ENCODE measurements at places on chromosomes 4 and X.

- DNase-seq, result peak; percentile 37
Measured at GRCh38 chrX:47650164-47651042, at the start of gene ELK1. TSS of gene ELK1 (minus strand) at chrX:47650563. CDS start at chrX:47641441, 9,122 bp downstream.

DNA sequence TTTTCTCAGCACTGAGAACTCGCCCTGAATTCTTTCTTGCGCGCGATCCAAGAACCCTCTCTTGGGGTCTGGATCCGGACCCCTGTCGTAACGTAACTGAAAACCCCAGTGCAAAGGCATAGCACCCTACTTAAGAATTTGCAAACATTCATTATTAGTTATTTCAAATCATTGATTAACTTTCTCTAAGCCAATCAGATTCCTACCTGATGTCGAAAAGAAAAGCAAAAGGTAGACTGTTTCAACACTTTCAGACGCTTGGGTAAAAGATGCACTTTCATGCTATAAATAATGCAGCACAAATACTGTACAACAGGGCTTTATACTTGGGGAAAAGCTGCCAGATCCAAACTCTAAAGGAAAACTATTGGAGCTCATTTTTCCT lies 817 bp upstream of the WDR19 start:
- no peak for DNase-seq

GRCh38 chr4:95580226-95580625 lies 31.5 kb upstream of the UNC5C start:
- no peak for DNase-seq

DNA sequence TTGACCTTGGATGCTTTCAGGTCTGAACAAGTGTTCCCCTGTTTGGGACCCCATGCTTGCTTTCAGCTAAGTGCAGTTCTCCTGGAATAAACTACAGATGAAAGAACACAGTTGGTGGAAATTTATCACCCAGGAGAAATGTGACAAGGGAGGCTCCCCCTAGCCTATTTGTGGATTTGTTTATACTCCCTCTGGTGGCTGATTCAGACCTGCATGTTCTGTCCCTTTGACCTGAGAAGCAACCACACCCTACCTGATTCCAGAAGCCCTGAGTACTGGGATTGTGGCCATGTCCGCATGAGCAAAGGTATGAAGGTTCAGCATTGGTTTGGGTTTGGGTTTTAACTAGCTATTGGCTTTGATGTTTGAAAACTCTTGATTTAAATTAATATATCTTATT lies 440.9 kb downstream of the MID1IP1 start:
- no peak for DNase-seq

DNA sequence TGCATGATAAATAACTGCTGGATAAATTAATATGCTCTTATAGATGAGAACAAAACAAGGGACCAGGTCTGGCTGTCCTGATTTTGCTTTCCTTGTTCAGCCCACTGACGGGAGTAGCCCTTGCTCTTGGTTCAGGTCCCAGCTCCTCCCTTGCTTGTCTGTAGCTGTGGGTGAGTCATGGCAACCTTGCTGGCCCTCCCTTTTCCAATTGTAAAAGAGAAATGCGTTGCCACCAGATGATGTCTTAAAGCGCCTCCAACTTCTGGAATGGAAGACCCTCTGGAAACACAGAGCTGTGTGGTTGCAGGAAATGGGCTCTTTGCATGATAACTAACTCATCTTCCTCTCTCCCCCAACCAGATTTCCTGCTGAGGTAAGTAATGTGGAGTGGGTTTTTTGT lies 171.4 kb downstream of the AASDH start:
- DNase-seq, result no peak

GRCh38 chrX:55794405-55794804 lies 76.9 kb downstream of the RRAGB start:
- no peak for DNase-seq

- no peak for DNase-seq
Measured at GRCh38 chr4:94447754-94448411, 3.9 kb upstream of the PDLIM5 start.

DNA sequence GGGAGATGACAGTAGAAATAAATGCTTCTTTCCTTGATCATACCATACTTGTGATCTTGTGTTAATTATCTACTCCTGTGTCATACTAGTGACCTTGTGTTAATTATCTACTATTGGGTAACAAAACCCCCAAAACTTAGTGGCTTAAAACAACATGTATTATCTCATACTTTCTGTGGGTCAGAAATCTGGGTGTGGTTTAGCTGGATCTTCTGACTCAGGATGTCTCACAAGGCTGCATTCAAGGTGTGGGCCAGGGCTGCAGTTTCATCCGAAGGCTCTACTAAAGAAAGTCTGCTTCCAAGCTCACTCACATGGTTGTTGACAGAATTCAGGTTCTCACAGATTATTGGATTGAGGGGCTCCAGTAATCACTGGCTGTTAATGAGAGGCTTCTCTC lies 70.3 kb upstream of the NDP start:
- DNase-seq, result no peak

- no peak for DNase-seq
Measured at GRCh38 chr4:10129196-10130177, 12.9 kb upstream of the WDR1 start.

GRCh38 chr4:143353797-143354196 lies 17.1 kb downstream of the GAB1 start:
- DNase-seq, result no peak

DNA sequence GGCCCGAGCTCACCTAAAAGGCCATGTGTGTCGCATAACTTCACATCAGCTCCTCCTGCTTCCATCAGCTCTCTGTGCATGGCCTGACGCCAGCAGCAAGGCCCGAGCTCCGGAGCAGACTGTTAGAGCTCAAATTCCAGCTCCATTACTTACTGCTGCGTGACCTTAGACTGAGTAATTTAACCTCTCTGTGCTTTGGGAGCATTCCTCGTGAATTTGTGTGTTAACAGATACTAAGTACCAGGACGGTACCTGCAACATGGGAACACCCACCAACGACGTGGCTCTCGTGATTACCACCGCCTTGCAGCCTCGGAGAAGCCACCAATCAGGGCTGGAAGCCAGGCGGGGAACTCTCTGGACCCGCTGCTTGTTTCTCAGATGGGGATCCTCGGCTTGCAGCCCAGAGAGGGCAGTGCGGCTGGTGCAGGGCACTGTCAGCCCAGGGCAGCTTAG lies 12.9 kb downstream of the LETM1 start:
- DNase-seq, result no peak

DNA sequence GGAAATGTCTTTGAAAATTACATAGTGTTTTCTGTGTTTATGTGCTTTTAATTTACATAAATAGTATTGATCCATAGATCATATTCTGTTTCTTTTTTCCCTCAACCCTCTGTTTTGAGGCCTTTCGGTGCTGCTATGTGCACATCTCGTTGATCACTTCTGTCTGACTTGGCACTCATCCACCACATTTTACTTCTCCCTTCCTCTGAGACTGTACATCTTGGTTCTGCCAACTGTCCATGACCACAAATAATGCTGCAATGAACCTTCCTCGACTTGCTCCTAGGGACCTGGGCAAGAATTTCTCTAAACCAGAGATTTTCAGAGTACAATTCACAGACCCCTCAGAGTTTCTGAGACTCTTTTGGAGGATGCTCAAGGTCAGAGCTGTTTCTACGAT lies 74.4 kb downstream of the RTL5 start:
- DNase-seq, result no peak

- DNase-seq, result no peak
Measured at GRCh38 chr4:22237846-22238494, 277.9 kb downstream of the ADGRA3 start.

DNA sequence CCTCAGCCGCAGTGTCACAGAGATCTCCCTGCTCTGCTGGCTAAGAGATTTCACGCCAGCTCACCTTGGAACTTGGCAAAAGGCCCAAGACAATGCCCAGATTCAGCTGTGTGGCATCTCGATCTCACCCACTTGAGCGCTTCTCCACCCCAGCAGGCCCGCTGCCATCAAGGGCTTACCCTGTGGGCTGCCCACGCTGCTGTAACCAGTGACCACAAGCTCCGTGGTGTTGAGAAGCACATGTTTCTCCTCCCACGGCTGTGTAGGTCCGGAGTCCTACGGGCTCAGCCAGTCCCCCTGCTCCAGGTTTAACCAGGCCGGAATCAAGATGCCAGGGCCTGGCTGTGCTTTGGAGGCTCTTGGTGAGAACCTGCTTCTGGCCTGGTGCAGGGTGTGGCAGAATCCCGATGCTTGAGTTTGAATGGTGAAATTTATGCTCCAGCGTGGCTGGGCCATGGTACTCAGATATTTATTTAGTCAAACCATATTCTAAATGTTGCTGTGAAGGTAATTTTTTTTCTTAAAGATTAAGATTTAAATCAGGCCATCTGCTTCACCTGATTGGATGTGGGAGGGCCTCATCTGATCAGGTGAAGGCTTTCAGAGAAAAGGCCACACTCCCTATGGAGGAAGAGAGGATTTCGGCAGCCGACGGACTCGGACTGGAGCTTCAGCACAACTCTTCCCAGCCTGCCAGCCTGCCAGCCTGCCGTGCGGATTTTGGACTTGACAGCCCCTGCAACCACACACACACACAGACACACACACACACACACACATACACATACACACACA lies 24.8 kb upstream of the ADRA2C start:
- no peak for DNase-seq

GRCh38 chrX:17738737-17739535 lies 1.6 kb downstream of the SCML1 start:
- DNase-seq, result no peak

DNA sequence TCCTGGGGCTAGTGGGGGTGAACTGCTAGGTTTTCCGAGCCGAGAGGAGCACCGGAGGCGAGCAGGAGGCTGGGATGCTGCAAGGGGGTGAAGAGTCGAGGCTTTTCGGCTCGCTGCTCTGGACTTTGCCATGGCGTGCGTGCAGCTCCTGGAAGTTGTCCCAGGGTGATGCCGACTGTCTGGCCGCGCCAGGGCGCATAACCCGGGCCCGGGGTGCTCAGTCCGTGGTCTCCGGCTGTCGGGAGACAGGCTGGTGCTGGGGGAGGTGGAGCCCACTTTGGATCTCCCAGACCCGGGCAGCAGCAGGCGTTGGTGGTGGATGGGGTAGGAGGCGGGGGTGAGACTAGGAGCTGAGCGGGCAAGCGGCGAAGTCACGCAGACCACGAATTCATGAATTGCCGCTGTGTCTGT lies 793 bp downstream of the GRIA3 start:
- no peak for DNase-seq

GRCh38 chrX:40140706-40141499 lies 43.1 kb upstream of the BCOR start:
- DNase-seq, result no peak

GRCh38 chr4:153464068-153464467 lies 2.1 kb upstream of the TMEM131L start:
- DNase-seq, result no peak

GRCh38 chrX:134544135-134544512 lies 84.2 kb downstream of the HPRT1 start:
- no peak for DNase-seq

GRCh38 chr4:8148785-8149435 lies 9.7 kb downstream of the ABLIM2 start:
- DNase-seq, result no peak

- no peak for DNase-seq
Measured at GRCh38 chr4:8136972-8137710, 21.5 kb downstream of the ABLIM2 start.

DNA sequence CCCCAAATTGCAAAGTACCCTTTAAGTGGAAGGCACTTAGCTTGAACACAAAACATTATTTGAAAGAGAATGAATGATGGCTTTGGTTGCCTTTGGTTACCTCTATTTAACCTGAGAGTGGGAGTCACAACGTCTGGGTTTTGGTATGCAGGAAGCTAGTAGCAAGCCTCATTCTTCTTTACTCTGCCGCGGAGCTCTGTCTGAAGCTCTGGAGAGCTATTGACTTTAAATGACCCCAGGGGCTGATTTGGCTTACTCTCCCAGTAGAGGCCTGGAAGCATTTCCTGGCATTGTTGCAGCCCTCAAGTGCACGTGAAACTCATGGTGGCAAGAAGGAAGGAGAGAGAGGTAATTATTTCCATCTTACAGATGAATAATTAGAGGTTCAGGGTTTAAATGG lies 81.8 kb upstream of the MAGEA4 start:
- DNase-seq, result no peak

- no peak for DNase-seq
Measured at GRCh38 chrX:32572644-32573043, 638.7 kb downstream of the DMD start.

- no peak for DNase-seq
Measured at GRCh38 chr4:163688856-163689255, 194.4 kb downstream of the TMA16 start.

DNA sequence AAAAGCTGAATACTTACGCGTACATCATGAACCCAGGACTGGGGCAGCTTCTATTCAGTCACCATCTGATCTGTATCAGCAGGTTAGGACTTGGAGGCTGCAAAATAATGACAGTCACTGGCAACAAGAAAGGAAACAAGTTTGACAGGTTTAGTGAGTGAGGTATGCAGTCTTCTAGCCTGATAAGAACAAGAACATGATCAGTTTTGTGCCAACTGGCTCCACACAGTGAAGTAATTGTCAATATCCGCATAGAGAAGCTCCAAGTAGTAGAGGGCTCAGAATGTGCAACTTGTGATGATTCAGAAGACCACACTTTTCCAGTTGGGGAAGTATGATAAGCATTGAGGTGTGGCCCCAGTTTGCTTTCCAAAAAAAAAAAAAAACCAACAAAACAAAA lies at the start of gene TMPRSS11F:
TMPRSS11F (minus strand) TSS at position 77 of the 400 bp plus-strand sequence; CDS start at position 28, 49 bp downstream.
- no peak for DNase-seq

DNA sequence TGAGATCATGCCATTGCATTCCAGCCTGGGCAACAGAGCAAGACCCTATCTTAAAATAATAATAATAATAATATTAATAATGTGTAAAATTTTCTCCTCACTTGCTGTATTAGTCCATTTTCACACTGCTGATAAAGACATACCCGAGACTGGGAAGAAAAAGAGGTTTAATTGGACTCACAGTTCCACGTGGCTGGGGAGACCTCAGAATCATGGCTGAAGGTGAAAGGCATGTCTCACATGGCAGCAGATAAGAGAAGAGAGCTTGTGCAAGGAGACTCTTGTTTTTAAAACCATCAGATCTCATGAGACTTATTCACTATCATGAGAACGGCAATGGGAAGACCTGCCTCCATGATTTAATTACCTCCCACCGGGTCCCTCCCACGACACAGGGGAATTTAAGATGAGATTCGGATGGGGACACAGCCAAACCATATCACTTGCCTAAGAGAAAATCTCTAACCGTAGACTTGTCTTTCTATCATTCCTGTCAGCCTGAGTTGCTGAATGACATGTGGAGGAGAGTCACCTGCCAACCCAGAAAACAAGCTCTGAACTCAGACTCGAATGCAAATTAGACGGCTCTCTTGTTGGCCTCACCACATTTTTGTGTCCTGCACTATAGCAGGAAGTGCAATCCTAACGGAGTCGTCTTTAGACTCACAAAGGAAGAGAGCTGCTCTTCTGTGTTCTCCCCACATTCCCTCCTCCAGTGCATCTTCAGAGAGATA lies 51.9 kb upstream of the DCTD start:
- no peak for DNase-seq

GRCh38 chrX:154313147-154313546 lies 17.6 kb downstream of the TKTL1 start:
- DNase-seq, result no peak

All from activated CD8-positive, alpha-beta memory T cell treated with anti-CD3 and anti-CD28 coated beads for 48 hours (primary cell).